ENCODE measurements at places on chromosomes 3 and 15.

GRCh38 chr15:79562899-79563298, 130.8 kb downstream of the MINAR1 start:
- no peak for DNase-seq

GRCh38 chr3:47225310-47225906, 57.2 kb downstream of the KIF9 start:
- DNase-seq: no peak

GRCh38 chr3:116440196-116440595, 5.1 kb downstream of the LSAMP start:
- no peak for DNase-seq

DNA sequence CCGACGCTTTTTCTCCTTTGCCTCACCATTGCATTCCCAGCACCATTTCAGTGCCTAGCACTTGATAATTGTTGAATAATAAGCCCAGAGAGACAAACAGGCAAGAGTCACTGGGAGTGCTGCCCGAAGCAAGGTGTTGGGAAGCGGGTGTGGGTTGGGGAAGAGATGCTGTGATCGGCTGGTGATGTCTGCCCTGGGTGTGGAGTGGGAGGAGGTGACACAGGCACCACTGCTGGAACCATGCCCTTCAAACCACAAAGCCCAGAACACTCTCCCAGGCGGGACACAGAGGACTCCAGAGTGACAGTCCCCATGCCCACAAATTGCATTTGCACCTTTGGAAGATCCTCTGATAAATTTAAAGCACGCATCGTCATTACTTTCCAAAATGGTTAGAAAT, 148.2 kb downstream of the CHSY1 start:
- no peak for DNase-seq

GRCh38 chr3:196339493-196340254, 1.5 kb upstream of the TM4SF19 start:
- no peak for DNase-seq

GRCh38 chr15:73930371-73930770, 4.1 kb downstream of the LOXL1 start:
- DNase-seq: no peak

- no peak for DNase-seq
Observed at GRCh38 chr3:172530101-172530561, 6.9 kb upstream of the TNFSF10 start.

DNA sequence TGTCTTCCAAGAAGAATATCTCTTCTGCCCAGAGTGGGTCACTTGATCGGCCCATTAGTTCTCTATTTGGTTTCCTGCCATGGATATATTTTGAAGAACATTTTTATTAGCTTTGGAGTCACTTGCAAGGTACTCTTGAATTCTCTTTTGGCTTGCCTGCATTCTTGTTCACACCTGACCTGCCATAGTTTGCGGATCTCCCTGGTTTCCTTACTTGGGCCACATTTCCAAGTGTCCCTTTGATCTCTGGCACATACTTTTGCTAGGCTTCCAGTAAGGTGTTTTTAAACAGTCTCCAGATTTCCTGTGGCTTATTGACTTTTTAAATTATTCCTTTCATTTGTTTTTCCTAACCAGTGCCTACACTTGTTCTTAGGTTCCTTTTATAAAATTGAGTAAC, 488.5 kb upstream of the MDFIC2 start:
- DNase-seq: no peak

DNA sequence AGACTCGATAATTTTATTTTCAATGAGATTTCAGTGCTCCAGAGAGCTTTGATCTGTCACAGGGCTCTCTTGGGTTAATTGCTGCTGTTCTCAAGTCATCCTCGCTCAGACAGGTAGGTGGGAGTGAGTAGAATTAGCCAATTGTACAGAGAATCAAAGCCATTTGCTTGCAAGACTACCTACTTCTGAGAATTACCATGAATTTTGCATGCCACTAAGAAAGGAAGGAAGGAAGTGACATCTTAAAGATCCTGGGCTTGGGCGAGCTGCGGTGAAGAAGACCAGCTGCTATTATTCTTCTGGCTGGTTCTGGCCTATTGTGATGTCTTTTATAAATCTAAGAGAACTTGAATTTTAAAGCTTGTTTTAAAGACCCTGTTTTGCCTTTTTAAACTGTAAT, 154.1 kb upstream of the LPP start:
- no peak for DNase-seq

GRCh38 chr3:196883361-196883760, 15.6 kb downstream of the SENP5 start:
- no peak for DNase-seq

GRCh38 chr3:48502728-48503168, 1.2 kb downstream of the SHISA5 start:
- peak; percentile 3 for DNase-seq

DNA sequence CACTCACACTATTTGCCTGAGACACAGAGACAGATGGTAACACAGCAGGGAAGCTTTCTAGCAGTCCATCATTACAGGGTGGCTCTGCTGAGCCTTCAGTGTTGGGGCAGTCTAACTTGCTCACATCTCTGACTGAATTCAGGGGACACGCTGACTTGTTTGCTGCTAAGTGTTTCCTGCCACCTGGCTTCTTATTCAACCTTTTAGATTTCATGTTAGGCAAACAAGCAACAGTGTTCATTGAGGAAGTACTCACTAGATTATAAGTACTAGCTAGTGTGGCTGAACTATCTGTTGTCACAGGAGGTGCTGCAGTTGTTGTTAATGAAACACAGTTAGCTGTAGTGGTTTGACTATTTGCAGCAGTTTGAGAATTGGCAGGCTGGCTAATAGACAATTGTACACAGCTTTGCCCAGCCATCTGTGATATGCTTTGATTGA, 37.3 kb downstream of the USF3 start:
- no peak for DNase-seq

DNA sequence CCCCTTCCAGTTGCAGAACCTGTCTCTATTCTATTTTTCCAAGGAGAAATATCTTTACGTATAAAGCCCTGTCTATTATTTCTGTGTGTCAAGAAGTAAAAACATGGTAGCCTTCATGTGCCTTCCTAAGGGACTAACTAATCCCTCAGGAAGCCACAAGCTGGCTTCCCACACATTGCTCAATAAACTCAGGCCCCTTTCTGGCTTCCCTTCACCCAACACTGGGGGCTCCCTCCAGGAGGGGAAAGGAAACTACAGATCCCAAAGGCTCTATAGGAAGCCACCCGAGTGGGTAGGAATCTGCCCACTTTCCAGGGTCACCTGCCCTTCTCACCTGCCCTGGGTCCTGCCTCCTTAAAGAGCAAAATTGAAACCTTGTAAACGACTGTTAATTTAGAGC, 4.6 kb downstream of the TLE3 start:
- no peak for DNase-seq

DNA sequence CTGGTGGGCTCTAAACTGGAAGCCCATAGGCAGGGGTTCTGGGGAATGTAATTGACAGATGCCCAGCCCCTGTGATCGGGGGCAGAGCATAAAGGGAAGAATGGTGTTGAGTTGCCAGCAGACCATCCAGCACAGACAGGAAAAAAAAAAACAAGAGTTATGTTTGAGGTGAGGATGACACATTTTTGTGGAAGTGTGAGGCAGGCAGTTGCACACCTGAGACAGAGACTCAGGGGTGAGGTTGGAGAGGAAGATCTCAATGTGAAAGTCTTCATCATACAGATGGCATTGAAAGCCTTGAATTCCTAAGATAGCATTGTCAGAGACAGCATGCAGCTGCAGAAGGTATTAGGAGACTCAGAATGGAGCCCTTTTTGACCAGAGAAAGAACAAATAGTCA, 18.6 kb upstream of the ST8SIA2 start:
- DNase-seq: no peak

GRCh38 chr15:59105854-59106253, 908 bp downstream of the CCNB2 start:
- peak; percentile 5 for DNase-seq

GRCh38 chr3:26422415-26422814, 200.2 kb upstream of the LRRC3B start:
- DNase-seq: no peak

GRCh38 chr3:90026406-90026805, 919.0 kb downstream of the EPHA3 start:
- DNase-seq: no peak

- DNase-seq: no peak
Observed at GRCh38 chr3:63042833-63043232, 167.6 kb upstream of the CADPS start.

DNA sequence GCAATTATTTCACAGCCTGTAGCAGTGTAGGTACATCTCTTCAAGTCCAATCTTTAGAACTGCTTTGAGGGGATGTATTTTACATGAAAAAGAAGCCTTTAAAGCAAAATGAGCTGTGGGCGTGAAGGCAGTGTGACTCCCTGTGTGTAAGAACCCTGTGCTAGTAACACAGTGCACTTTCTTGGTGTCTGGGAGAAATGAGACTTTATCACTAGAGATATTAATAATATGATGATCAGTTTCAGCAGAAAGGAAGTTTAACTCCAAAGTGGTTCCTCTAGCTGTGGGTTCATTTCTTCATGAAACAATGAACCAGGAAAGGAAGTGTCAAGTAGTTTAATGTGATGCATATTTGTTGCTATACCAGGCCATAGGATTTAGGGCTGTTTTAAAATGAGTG, 41.5 kb downstream of the SLCO3A1 start:
- no peak for DNase-seq

DNA sequence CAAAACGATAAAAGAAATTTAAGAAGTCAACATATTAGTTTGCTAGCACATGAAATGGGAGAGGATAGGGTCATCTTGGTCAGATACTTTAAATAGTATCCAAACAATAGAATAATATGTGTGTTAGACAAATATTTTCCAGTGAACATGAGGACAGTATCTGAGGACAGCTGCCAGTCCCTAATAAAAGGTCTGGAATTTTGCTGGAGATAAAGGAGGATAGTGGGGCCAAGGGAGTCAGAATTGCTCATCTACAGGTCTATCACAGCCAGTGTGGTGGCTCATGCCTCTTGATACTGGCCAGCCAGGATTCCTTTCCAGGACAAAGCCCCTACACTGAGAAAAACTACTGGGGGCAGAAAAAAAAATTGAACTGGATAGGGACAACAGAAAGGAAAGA, 74.0 kb downstream of the HERC1 start:
- DNase-seq: no peak

DNA sequence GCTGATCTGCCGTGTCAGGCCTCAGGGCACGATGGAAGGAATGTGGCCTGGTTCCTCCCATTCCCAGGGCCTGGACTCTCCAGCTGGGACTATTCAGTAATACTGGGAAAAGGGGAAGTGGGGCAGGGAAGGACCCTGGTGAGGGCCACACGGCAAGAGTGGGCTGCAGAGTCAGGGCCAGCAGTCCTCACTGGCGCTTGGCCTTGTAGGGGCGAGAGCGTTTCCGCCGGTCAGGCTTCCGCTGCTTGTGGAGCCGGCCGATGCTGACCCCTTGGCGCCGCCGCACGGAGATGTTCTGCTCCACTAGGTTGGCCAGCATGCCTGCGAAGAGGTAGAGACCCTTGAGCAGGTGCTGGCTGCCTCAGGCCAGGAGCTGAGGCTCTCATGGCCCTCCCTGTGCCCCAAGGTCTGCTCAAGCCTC, 42.8 kb downstream of the SEMA3G start:
- DNase-seq: no peak

GRCh38 chr3:153357436-153357835, 195.4 kb downstream of the RAP2B start:
- no peak for DNase-seq

DNA sequence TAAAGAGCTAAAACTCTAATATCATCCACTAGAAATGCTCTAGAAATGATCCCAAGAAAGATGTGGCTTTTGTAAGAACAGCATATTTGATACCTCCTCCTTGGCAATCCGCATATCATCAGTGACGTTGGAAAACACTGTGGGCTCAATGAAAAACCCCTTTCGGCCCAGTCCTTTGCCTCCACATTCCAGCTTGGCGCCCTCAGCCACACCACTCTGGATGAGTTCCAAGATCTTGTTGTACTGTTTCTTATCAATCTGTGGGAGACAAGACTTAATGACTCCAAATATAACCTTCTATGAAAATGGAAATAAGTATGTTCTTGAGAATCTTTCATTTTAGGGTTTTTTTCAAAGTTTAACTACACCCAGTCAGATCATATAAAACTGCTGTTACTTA, 103.6 kb downstream of the ALDH1A2 start:
- no peak for DNase-seq

DNA sequence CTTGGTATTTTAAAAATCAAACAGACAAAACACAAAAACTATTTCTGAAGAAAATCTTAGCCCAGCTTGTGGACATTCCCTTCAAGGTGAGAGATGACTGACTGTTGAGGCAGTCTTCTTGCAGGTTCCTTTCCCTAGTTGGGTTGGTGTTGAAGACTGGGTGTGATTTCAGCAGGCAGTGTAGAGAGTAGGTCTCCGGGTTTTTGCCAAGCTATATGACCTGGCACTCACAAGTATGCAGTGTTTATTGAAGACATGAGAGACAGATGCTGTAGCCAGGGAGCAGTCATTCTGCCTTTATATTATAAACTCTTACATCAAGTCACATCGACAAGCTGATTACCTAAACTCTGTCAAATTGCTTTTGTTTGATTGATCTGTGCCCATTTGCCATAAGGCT, 17.5 kb downstream of the SENP8 start:
- DNase-seq: no peak

DNA sequence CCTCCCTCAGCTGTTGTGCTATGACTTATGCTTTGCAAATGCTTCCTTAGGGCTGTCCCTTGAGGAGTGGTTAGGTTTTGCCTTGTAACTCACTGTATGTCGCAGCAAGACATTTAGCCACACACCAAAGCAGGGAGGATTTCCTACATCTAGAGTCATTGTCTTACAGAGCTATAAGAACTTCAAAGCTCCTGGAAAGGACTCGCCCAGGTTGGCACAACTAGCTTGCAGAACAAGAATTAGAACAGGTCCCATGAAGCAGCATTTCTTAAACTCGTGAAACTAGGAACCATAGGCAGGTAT, 19.4 kb upstream of the ACAP2 start:
- no peak for DNase-seq

GRCh38 chr15:85415783-85416182, 35.4 kb downstream of the AKAP13 start:
- no peak for DNase-seq

DNA sequence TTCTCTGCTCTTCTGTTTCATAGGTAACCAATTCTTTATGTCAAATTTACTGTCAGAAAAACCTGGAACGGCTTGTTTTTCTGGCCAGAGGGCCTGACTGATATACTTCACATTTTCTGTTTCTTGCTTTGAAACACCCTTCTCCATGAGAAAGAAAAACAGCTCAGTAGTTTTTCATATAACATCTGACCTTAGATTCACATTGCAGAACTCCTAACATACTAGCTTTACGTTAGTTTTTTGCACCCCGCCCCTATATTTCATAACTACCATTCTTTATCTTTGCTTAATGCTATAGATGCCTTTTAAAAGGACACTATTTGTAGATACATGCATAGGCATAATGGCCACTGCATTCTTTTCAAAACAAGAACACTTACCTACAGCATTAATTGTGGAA, 83.9 kb upstream of the TSC22D2 start:
- DNase-seq: no peak

DNA sequence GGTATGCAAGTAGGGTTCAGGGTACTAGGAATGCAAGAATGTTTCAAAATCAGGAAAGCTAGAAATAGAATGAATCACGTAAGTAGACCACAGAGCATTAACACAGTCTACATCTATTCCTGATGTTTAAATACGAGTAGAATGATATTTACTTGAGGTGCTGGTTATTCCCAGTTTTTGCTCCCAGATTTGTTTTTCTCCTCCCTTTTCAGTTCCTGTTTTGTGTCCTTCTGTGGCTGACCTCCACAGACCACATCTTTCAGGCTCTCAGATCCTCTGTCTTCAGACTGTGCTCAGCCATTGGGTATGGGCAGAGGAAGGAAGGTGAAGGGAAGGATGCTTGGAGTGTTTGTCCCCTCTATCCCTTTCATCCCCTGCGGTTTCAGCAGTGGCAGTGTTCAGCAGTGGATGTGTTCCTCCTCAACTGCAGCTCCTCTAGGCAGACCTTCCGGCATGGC, 276.6 kb downstream of the ZNF621 start:
- no peak for DNase-seq

All from HEK293T (cell line).